Left ventricle myocardium inferior (tissue), 1 donor: ENCODE measurements at places on chromosomes 5 and 9. TPM values are rescaled to one million over a fixed set of nuclear protein-coding genes. Genes with fewer than 3 reads are reported as not detected.

GRCh38 chr9:114689813-114690212 lies 7.8 kb upstream of the TEX48 start:
- no peak for DNase-seq

DNA sequence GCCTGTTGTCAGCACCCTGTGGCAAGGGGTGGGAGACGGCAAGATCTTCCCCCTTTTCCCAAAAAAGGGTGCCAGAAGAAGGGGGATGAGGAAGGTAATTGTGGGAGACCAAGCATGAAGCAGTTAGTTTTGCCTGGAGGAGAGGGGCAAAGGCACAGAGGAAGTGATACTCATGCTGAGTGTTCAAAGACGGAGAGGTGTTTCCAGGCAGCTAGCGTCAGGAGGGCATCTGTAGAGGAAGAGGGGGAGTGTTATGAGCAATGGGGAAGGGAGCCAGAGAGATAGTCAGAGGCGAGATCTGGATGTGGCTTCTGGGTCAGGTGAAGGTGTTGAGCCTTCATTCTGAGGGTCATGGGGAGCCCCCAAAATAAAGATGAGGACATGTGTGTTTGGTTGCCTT lies 26.9 kb upstream of the ADAM19 start:
- no peak for DNase-seq

DNA sequence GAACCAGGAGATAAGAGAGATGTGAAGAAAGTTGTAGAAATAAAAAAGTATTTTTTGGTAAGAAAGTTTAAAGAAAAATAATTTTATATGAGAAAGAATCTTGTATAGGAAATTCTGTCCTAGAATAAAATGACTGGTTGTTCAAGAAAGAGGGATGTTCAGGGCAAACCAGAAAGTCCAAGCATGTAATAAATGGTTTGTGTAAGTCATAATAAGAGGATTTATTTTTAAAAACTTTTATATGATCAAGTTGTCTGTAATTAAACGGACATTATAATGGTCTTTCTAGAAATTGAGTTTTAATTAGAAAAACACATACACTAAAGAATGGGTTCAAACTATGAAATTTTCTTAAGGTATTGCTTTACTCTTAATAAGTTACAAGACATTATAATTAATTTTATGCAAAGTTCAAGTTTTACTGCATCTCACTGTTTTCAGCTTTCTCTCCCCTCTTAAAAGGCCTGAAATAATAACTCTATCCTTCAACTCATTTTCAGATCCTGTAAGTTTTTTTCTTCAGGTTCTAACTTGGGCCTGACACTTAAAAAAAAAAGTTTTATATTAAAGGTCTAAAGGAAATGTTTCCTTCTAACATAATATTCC lies 56.1 kb upstream of the ZNF300 start:
- no peak for DNase-seq

SLIT3 gene
- 22.7 TPM for total RNA-seq

ELOVL7 gene
- 0.19 TPM for total RNA-seq
